ENCODE measurements at places on chromosomes 5 and 9.

DNA sequence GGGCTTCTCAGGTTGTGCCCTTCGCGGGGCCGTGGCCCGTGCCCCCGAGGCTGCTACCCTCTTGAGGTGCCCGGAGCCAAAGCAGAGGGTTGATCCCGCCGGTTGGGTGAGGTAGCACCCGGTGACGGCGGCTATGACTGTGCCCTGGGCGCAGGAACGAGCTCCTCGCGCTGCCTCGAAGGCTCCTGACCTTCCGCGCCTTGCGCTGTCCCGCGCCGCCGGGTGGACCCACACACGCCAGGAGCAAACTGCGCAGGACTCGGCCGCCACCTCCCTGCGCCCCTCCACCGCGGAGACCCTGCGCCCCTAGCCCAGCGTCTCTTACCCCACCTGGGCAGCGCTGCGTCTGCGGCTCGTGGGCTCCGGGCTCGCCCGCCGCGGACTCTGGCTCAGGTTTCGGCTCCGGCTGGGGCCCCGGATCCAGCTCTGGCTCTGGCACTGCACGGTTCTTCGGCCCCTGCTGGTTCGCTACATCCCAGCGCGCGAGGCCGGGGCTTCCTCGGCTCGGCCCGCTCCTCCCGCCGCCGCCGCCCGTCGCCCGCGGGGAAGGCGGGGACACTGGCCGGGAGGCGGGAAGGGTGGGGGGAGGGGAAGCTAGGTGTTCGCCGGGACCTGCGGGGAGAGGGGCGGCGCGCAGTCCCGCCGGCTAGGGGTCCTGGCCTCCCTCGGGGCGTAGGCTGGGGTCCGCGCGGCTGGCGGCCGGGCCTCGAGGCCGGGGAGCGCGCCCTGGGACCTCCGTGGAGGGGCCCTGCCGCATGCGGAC is 5.4 kb upstream of the PITX1 start:
- DNase-seq, result no peak

DNA sequence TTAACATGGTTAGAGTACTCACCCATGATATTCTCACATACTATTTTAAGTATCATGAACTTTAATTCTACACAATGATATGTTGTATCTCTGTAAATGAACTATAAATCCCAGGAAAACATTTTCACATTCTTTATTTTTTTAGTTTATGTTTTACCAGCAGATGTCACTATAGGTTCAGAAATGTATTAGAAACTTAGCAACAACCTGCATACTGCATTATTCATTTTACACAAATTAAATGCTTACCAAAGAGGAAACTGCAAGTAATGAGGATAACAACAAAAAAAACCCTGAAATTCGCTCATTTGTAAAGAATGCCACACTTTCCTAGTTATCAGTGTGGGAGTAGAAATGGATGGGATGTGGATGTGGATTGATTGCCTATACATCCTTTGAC is 217.5 kb upstream of the OTULINL start:
- no peak for DNase-seq

DNA sequence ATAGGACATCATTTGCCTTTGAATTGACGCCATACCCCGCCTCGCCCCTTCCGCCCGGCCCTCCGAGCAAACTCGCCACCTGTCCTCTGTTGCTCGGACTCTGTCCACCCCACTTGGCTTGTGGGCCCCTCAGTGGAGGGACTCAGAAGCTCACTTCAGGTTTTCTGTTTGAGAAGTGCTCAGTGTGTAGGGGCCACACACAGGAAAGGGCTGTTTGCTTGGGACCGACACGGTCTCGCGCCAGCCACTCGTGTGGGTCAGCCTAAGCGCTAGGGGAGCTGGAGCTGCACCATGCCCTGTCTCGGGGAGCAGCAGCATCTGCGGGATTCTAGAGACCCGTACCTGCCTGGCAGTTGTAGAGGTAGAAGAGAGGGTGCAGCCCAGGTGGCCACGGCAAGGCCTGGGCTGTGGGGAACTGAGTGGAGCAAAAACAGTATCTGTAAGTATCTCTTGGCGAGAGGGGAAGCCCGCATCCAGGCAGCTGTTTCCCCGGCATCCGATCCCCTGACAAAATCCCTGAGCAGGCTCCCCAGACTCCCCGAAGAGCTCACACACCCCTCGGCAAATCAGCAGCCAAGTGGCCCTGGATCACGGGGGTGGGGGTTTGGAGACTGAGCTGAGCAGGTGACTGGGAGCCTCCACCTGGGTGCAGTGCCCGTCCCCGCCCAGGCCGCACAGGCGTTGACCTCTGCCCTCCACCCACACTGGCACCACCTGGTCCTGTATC is 52.2 kb downstream of the COL5A1 start:
- DNase-seq, result no peak

DNA sequence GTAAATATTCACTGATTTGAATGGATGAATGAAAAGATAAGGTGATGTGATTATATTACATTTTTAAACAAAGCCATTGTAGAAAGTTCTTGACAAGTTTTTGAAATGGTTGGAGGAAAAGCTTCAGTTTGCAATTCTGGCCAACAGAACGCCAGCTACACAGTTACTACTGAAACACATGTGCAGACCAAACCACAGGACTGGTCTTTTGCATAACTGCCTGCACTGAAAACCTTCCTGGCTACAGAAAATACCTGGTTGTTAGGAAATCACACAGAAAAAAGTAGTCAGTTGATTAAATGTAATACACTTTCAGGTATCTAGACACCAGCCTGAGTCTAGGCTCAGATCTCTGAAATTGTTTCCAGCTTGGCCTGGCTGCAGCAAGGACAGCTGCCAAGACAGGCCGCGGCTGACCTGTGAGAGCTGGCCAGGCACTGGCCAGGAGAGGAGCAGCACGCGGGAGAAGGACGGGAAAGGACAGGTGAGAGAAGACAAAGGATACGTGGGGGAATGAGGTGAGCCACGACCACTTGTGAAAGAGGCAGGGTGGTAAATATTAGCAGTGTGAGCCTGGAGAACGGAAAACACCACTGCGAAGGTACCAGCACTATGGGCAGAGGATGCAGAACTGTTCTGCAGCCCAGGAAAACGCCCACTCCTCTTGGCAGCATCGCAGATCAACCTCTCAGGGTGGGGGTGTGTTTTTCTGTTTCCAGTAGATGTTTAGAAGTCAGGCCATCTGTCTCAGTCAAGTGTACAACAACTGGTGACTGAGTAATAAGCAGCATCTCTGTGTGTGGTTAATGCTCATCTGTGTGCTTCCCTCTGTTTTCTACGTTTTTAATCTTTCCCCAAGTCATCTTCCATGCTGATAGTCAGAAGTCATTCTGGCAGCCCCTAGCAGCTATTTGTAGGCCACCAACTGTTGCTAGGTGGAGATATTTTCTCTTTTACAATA is 137.4 kb downstream of the SCAMP1 start:
- DNase-seq, result no peak
